ENCODE measurements at places on chromosomes 7 and 10.

GRCh38 chr10:102347236-102347828 lies 48.2 kb upstream of the NFKB2 start:
- DNase-seq, result no peak

DNA sequence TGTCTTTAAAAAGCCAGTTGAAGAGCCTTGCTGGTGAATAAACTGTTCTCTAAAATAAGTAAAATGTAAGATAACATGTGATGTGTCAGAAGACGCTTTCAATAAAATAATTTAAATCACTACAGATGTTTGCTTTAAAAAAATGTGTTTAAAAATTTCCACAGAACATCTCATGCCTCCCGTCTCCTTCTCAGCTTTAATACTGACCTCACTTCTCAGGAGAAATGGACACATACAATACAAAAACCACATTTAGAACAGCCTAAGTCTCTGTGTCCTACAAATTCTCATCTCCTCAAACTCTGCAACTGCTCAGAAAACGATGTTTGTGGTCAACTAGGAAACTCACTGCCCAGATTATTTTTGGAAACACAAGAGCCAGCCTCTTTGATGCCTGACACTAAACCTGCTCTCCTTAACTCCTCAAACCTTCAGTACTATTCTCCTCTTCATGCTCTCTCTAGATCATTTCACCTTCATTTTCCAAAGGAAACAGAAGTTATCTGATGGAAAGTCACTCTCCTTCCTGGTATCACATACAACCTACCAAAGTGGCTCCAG lies 120.3 kb downstream of the ZNF438 start:
- DNase-seq, result no peak

- DNase-seq, result no peak
Measured at GRCh38 chr10:124256151-124256550, 162.6 kb downstream of the OAT start.

- DNase-seq, result no peak
Measured at GRCh38 chr10:48343106-48343505, 36.6 kb downstream of the MAPK8 start.

- no peak for DNase-seq
Measured at GRCh38 chr10:19701427-19702052, 114.7 kb upstream of the PLXDC2 start.

DNA sequence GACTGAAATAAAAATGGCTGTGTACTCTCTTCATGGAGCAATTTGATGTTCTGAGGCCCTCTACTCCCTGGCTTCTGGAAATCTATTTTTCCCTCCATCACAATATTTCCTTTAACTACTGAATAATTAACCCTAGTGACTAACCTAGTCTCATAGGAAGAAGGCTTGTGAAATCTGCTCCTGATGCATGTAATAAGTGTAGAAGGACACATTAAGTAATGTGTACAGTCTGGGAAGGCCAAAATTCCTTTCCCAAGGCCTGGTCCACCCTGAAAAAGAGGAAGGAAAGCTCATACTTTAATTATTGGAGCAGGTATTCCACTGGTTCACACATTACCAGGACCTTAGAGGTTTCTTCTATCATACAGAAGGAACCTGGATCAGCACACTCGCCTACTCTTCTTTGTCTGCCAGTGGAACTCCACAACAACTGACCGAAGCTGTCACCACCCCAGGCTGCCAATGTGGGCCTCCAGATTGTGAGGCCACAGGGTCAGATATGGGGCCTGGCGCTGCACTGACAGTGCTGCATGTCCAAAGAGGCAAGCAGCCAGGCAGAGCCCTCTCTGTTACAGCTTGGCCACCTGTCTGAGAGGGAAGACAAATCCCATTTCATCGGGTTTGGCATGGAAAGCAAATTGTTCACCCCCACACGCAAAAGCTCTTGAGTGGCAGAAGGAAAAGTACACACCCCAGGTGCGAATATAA lies 54.4 kb upstream of the FAM133B start:
- DNase-seq, result no peak

GRCh38 chr10:11673346-11674280 lies 62.2 kb upstream of the USP6NL start:
- no peak for DNase-seq

- DNase-seq, result no peak
Measured at GRCh38 chr10:16907687-16908086, 90.5 kb upstream of the RSU1 start.

DNA sequence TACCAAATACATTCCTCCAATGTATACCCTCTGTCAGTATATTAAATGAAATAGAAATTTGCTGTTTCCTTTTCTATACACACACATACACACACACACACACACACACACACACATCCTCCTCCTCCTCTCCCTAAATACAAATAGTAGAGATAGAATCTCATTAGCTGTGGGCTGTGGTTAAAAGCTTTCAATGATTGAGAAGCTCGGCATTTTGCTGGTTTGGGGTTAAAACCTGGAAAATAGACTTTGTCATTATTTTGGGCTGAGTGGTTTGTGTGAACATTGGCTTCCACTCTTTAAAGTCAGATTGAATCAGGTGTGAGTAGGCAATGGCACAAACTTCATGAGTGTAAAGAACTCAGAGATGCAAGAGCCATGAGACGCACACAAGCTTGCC lies 596.0 kb downstream of the XPNPEP1 start:
- no peak for DNase-seq

- no peak for DNase-seq
Measured at GRCh38 chr10:113643183-113643582, 20.7 kb downstream of the NRAP start.

DNA sequence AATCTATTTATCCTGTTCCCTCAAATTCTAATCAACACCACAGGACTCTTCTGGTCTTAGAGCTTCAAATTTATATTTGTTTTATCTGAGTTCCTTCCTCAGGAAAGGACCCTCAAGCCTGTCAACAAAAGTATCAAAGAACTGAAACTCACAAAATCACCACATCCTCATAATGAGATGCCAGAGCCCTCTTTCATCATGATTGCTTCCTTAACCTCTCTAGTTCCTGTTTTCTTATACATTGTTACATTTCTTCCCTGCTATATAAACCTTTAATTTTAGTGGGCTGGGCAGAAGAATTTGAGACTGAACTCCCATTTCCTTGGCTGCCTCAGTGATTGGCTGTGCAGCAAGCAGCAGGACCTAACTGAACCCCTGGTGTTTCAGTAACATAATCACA lies 189.7 kb downstream of the ZNF248 start:
- no peak for DNase-seq

GRCh38 chr10:87757685-87758084 lies 60.3 kb downstream of the ATAD1 start:
- no peak for DNase-seq

DNA sequence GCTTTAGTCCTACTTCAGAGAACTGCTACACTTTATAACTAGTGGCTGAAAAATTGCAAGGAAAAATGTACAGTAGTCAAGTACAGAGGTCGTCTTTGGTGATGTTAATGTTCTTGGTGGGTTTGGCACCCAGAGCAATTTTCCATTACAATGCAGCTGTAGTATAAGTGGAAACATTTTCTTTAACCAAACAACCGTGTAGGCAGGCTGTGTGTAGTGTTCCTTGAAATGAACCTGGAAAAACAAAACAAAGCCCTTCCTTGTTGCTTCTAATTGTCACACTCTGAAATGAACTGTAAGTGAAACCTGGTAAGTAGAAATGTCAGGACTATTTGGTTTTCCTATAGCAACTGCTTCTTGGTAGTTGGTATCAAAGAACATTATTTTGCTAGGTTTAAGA lies 256.9 kb downstream of the MDFIC start:
- DNase-seq, result no peak

- no peak for DNase-seq
Measured at GRCh38 chr10:36499693-36500092, 625.7 kb upstream of the ANKRD30A start.

DNA sequence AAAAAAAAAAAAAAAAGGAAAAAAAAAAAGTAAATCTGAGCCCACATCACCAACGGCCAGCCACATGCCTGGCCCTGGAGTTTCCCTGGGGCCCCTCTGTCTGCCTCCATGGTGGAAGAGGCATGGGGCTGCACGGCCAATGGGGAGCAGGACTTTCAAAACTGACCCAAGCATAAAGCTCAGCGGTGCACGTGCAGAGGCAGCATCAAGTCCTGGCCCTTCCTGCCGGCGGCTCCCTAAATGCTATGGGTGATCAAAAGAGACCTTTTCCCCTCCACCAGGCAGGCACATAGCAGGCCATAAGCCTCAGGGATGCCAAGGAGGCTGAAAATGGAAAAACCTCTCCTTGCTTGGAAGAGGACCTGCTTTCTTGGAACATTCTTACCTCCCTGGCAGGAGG lies 94.3 kb downstream of the OAT start:
- no peak for DNase-seq

GRCh38 chr7:111098011-111098925 lies 7.3 kb downstream of the LRRN3 start:
- peak; percentile 56 for DNase-seq

- DNase-seq, result peak; percentile 42
Measured at GRCh38 chr10:8325024-8325980, 270.8 kb downstream of the GATA3 start.

- no peak for DNase-seq
Measured at GRCh38 chr7:45971661-45972175, 50.6 kb upstream of the IGFBP3 start.

- DNase-seq, result no peak
Measured at GRCh38 chr10:114515298-114515914, 111.1 kb upstream of the AFAP1L2 start.

GRCh38 chr10:84890706-84891105 lies 562.3 kb downstream of the CCSER2 start:
- DNase-seq, result no peak

GRCh38 chr10:97494151-97494550 lies 4.1 kb downstream of the MMS19 start:
- no peak for DNase-seq

- DNase-seq, result no peak
Measured at GRCh38 chr10:128713471-128713870, 587.2 kb upstream of the MKI67 start.

- DNase-seq, result no peak
Measured at GRCh38 chr10:52481986-52482555, 168.0 kb downstream of the DKK1 start.

- peak; percentile 11 for DNase-seq
Measured at GRCh38 chr10:102773986-102774385, 30.2 kb downstream of the WBP1L start.

DNA sequence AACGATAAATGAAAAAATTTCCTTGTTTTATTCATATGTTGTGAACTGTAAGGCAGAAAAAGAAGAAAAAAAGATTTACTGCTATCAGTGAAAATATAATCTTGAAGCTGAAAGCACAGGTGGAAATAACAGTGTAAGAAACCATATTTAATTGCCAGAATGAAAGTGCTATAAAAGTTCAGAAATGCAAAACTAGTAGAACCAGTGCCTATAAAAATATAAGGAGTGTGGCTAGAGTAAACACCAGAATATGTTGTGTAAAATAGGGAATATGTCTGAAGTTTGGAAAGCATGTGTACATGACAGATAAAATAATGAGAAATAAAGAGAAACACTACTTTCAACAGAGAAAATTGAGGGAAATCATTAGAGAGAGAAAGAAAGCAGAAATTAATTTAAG lies 350.5 kb upstream of the NPSR1 start:
- no peak for DNase-seq

DNA sequence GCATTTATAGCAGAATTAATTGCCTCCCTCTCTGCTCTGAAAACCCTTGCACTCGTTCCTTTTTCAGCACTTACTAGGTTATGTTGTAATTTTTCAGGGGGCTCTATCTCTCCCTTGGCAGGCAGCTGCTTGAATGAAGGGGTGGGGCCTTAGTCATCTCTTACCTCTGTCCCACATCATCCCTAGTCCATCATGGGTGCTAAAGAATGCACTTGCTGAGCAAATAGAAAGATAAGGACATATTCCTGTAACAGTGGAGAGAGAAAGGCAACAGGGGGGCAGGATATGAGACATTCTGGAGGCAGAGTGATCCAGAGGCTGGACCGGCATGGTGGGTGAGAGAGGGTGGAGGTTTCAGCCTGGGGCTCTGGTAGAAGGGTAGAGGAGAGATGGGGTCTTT lies 60.0 kb downstream of the MINDY4 start:
- DNase-seq, result no peak

DNA sequence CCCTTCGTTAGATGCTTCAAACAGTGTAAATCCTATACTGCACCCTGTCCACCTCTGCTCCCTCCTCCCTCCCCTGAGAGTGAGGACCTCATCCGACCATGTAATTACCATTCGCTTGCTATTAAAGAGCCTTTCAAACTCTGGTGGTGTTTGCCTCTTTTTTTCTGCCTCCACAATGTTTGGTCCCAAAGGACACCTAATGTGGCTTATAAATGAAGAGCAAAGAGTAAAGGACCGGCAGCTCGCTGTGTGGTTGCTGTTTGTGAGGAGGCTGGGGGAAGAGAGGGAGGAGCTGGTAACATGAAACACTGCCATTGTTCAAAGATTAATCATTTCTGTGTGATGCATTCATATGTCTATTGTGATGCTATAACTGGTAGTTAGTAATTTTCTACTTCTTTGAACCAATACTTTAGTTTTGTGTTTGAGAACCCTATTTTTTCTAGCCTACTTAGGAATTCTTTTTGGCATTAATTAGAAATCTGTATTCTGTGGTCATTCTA lies 27.9 kb downstream of the MTURN start:
- no peak for DNase-seq

DNA sequence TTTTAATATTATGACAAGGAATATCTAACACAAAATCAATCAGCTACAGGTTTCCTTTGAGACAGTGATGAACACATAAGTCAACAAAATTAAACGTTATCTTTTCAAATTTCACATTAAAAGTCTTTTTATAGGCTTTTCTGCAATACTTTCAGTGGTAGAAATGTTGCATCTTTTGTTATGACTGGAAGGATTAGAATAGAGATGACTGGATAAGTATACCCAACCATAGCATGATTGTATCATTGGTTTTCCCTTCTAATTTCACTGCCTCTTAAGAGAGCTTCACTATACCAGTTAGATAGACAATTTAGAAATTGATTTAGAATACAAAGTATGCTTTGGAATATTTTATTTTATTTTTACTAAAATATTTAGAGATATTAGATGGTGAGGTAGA lies 273.9 kb downstream of the PHF14 start:
- DNase-seq, result no peak

DNA sequence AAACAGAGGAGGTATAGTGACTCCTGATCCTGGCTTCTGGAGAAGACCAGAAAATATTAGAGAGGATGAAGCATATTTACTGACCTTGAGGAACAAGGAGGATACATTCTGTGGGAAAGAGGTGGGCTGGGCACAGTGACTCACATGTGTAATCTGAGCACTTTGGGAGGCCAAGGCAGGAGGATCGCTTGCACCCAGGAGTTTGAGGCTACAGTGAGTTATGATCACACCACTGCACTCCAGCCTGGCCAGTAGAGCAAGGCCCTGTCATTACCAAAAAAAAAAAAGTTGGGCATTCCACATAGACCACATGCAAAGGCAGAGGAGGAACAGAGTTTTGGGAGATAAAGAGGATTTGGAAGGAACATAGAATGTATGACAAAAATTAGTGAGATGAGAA lies 4.4 kb upstream of the ACBD5 start:
- no peak for DNase-seq

DNA sequence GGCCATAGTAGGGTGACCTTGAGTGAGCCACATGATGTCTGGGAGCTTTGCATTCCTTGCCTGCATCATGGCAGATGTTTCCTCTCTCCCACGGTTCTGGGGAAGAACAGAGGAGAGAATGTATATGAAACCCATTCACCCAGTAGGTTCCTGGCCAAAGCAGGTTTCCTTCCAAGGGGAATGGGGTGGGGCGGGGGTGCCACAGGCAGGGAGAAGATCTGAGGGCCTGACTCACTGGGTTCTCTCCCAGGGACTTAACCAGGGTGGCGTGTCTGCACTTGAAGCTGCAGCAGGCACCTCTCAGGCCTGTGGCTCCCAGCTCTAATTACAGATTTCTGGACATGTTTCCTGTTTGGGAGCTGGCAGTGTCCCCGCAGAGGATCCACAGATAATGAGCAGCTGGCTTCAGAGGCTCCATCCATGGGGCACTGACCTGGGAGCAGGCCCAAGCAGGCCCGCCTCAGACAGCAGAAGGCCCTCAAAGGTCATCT lies 50.2 kb upstream of the ZMIZ1 start:
- DNase-seq, result no peak
